ENCODE measurements at places on chromosomes 2 and 18.
A peak's percentile ranks its signal among the peaks of the same experiment; 100 is the strongest.

DNA sequence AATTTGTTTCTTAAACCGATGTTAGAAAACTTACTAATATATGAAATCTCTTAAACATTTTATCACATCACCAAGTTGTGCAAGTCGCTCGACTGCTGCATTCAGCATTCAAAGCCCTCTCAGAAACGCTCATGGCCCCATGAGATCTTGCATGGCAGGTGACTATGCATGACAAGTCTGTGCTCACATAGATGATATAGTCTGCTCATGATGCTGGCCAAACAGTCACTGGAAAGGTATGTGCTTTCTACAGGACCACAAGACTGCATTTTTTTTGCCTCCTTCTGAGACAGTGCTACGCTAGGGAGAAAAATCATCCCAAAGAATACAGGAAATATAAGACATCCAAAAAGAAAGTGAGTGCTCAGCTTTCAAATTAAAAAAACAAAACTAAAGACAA, 98.3 kb upstream of the ZBTB14 start:
- DNase-seq = peak; percentile 15

GRCh38 chr2:96305979-96306308, 598 bp upstream of the SNRNP200 start:
- no peak for DNase-seq

GRCh38 chr18:37332628-37333420, 232.8 kb downstream of the CELF4 start:
- no peak for DNase-seq

- DNase-seq = no peak
Measured at GRCh38 chr2:137802038-137802437, 162.2 kb upstream of the HNMT start.

DNA sequence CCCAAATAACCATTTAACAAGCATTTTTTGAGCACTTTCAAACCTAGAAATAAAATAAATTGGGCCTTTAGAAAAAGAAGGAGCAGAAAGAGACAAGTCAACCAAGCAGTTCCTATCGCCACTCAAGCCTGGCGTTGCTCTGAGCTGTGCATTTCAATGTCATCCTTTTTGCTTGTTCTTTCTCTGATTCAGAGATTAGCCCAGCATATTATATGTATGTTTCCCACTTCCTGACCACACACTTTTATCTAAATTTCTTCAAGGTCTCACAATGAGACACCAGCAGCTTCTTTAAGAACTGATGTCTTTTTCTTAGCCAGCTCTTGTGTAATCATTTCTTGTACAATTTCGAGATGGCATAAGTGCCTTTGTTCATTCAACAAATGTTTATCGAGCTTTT, 344.5 kb upstream of the ID2 start:
- no peak for DNase-seq

DNA sequence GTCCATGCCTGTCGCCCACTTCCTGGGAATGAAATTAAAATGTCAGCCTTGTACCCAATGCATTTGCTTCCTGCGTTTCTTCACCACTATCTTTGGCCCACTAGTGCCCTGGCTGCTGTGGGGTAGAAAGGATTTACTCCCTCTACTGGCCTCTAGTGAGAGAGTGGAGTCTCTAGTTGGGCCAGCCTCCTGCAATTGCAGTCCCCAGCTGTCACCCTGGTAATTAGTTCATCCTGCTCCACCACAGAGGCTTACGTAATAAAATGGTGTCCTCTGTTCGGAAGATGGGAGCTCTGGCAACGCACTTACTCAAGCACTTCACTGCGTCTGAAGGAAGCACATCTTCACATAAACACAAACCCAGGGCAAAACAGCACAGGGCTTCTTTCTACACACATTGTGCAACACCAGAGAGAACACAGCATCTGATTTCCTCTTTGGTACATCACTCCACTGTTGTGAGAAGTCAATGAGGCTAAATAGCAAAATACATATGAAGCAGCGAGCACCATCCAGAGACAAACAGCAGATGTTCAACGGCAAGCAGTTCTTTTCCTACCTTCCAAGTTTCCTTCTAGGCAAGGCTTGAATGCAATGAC, 274.6 kb downstream of the LRATD1 start:
- no peak for DNase-seq

- no peak for DNase-seq
Measured at GRCh38 chr2:139177041-139177440, 396.9 kb upstream of the NXPH2 start.

GRCh38 chr2:215399067-215399716, 36.7 kb downstream of the FN1 start:
- no peak for DNase-seq

DNA sequence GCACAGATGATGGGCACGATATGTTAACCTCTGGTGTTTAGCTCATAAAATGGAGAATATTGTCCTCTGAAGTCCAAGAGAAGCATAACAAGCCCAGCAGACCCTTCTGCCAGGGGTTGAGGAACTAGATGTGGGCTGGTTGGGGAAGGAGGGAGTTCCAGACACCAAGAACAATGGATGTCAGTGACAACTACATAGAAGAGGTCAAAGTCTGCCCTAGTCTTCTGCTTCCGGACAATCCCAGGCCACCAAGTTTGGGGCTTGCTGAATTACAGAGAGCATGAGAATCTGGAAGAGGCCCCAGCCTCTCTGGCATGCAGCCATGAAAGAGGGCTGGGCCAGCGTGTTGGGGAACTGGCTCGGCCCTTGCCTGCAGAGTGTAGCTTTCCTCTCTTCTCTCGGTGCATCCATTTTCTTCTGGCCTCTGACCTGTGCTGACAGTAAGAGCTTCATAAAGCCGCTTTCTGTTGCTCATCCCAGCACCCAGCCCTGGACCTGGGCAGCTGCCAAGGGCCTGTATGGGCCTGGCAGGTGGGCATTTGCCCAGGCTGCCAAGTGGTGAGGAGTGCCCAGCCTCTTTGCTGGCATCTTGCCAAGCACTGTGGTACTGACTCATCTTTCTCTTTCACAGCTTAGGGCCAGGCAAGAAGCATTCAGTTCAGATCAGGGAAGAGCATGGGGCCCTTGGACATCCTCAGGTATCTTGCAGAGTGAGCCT, 14.6 kb upstream of the LAPTM4A start:
- no peak for DNase-seq

- DNase-seq = no peak
Measured at GRCh38 chr18:35949090-35949489, 23.4 kb upstream of the RMP24 start.

DNA sequence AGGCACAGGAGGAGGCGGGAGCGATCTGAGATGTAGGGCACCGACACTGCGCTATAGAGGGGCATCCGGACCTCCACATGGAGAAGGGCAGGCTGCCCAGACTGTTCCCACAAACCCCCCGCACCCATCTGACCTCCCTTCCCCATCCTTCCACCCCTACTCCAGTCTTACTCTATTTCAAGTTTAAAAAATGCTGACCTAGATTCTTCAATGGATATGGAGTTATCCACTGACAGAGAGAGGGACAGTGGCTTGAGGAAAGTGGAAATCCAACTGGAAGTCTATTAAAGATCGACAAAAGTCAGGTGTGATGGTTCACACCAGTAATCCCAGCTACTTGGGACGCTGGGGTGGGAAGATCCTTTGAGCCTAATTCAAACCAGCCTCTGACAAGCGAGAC, 5.1 kb upstream of the DGUOK start:
- no peak for DNase-seq

DNA sequence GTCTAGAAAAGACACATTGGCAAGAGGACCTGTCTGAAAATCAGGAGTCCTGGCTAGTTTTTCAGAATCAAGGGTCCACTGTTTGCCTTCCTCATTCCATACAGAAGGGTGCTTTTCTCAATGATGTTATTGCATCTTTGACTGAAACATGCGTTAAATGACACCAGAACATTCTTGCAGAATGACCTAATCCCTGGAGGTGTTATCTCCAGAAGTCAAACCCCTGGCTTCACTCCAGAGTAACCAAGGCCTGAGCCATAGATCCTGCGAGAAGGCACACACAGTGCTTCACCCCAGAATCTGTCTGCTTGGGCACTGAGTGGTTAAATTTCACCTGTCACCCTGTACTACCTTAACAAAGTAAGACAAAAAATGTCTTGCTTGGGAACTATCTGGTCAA, 1055.2 kb upstream of the FANCL start:
- DNase-seq = no peak

- DNase-seq = no peak
Measured at GRCh38 chr2:46816846-46817726, 98.5 kb downstream of the MCFD2 start.

DNA sequence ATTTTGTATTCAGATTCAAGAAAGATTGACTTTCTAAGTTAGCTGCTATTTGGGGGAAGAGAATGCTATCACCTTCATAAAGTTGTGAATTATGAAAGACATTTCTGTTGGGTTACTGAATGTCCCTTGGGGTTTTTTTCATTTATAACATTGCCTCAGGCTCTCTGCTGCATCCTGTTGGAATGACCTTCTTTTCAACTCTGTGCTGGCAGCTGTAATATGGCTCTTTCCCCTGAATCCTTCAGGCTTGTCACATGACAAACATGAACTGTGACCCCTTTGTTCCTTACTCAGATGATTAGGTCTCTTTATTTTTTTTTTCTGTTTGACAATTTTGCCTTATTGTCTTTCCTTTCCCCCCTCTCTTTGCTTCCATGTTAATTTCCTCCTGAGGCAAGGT, 159.8 kb downstream of the TAF4B start:
- DNase-seq = no peak

- DNase-seq = no peak
Measured at GRCh38 chr2:130818809-130819208, 17.9 kb upstream of the ARHGEF4 start.

DNA sequence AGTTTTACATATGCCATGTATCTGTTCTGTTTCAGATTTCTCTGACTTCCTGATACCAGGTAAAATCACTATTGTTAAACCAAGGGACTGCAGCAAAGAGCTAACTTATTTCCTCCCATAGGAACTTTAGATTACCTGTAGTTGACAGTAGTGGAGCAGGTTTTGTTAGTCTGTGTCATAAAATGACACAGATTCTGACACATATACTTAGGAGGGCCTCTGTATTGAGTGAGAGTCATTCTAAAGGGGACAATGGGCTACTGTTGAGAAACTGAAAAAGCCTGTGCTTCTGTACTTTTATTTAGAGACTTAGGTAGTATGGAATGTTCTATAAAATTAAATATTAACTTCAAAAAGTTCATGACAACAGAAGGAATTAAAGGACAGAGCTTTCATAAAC, 48.2 kb downstream of the KCMF1 start:
- DNase-seq = no peak

DNA sequence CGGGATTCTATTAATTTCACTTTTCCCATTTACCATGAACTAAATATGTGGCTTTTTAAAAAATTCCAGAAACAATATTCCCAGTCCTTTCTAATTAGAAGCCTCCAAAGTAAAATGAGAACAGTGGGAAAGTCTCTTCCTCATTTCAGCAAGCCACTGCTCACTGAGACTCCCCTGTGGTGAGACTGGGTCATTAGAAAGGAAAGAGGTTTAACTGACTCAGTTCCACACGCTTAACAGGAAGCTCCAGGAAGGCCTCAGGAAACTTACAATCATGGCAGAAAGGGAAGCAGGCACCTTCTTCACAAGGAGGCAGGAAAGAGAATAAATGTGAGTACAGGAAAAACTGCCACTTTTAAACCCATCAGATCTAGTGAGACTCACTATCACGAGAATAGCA, 258.9 kb upstream of the CHAC2 start:
- no peak for DNase-seq

GRCh38 chr2:120508567-120509041, 162.7 kb downstream of the INHBB start:
- DNase-seq = no peak

DNA sequence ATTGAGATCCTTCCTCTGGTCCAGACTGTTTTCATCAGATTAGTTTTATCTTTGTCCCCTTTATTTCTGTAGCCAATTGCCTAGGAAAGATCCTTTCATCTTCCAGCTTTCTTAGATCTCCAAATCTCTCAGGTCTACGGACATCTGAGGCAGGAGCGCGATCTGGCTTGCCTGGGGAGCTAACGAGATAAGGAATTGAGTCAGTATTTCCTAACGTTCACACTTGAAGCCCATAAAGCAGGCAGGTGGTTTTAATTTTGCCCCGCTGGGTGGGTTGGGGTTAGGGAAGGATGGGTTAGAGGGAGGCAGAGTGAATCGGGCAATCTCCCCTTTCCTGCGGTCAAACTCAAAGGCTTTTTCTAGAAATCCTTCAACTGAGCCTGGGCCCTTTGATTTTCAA, 727 bp upstream of the TTLL4 start:
- DNase-seq = no peak

GRCh38 chr2:27010139-27010538, 22.6 kb upstream of the TMEM214 start:
- DNase-seq = no peak

DNA sequence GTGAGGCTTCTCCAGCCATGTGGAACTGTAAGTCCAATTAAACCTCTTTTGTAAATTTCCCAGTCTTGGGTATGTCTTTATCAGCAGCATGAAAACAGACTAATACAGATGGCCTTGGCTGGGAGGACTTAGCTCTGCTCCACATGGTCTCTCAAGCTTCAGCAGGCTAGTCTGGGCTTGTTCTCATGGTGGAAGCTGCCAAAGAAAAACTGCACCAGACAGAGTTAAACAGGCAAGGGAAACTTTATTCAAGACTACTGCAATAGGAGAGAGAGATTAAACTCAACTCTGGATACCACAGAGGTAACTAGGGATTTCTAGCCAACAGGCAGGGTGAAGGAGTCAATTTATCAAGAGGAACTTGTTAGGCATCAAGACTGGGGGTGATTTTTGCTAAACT, 142.1 kb downstream of the CABLES1 start:
- no peak for DNase-seq

- peak; percentile 46 for DNase-seq
Measured at GRCh38 chr2:84676295-84676694, 160.0 kb downstream of the DNAH6 start.

DNA sequence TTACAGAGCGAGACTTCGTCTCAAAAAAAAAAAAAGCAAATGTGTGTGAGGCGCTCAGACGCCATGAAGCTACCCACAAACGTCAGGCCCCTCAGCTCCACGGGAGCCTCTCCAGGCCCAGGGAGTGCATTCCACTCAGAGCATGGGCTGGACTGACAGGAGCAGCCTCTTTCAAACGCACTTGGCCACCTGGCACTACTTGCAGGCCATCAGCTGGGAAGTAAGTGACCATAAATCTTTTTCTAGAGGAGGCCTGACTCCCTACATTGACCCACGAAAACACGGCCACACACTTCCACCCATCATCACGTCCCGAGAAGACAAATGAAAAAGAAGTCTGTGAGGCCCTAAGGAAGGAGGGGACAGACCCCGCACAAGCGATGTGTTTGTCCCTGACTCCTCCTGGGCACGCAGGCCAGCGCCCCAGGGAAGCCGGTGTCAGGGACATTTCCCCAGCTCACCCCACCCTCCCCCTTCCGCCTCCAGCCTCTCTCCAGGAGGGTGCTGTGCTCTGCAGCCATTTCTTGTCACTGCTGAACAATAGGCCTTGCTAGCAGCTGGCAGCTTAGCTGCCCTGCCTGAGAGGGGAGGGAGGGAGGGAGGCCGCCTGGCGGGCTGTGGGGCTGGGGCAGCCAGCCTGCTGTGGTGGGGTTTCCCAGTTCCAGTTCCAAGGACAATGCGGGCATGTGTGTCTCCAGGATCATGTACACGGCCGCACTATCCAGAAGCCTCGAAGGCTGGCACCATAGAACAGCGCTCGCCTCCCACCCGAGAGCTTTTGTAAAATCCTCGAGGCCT, 26.6 kb downstream of the SERTAD2 start:
- no peak for DNase-seq
